ENCODE measurements at places on chromosomes 13 and 19. TPM values are rescaled to one million over a fixed set of nuclear protein-coding genes. Genes with fewer than 3 reads are reported as not detected.

DNA sequence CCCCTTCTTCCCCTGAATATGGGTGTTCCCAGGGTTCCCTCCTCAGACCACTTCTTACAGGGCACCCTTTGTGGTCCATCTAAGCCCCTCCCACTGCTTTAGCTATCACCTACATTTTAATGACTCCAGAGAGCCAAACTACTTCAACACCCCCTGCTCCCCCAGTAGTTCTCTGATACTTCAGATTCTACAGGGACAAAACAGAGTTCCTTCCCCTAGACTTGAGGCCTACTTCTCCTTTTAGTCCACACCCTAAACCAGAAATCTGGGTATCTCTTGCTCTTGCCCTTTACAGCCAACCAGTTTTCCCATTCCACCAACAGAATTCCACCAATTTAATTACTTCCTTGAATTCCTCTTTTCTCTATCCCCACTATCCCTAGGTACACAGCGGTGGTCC is 107.2 kb downstream of the KCNRG start:
- peaks cover 16% of the 10 kb centered on the region for H3K27me3 ChIP-seq
- DNase-seq = no peak
- H3K36me3 ChIP-seq = peaks cover 4% of the 10 kb centered on the region
- H3K27ac ChIP-seq = no peak overlapping the region
- H3K4me1 ChIP-seq = peaks cover 38% of the 10 kb centered on the region

- H3K36me3 ChIP-seq = no peaks in the 10 kb centered on the region
- peaks cover 2% of the 10 kb centered on the region for H3K27me3 ChIP-seq
- H3K4me1 ChIP-seq = no peaks in the 10 kb centered on the region
- H3K4me3 ChIP-seq = no peak overlapping the region
- DNase-seq = no peak
Observed at GRCh38 chr13:36665630-36666029, 8.2 kb upstream of the SERTM1 start.

Gene PCP2
- not detected for total RNA-seq

GRCh38 chr13:75341028-75341427 is 140.9 kb downstream of the TBC1D4 start:
- H3K36me3 ChIP-seq = peaks cover 17% of the 10 kb centered on the region
- no peak for DNase-seq
- H3K27ac ChIP-seq = no peak overlapping the region
- no peak overlapping the region for H3K4me3 ChIP-seq
- H3K27me3 ChIP-seq = peaks cover 2% of the 10 kb centered on the region
- H3K4me1 ChIP-seq = peaks cover 25% of the 10 kb centered on the region

- H3K27ac ChIP-seq = no peak overlapping the region
- DNase-seq = no peak
- H3K27me3 ChIP-seq = peaks cover 1% of the 10 kb centered on the region
- H3K36me3 ChIP-seq = peaks cover 28% of the 10 kb centered on the region
- no peaks in the 10 kb centered on the region for H3K4me1 ChIP-seq
- H3K4me3 ChIP-seq = no peak overlapping the region
Observed at GRCh38 chr19:16227837-16228636, 30.3 kb downstream of the AP1M1 start.

DNA sequence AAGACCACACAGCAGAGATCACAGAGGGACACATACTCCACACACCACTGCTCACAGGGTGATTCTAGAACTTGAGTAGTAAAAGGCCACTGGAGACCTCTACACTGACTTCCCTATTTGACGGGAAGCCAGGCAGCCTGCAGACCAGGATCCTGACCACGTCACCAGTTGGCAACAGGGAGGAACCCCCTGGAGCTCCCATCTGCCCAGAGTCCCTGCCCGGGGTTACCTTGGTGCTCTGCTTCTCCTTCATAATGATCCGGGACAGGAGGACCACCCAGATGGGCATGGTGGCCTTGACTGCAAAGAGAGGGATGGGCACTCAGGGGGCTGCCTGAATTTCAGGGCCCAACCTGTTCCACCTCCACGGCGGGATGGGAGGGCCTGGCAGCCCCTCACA is 932 bp downstream of the SLC35E1 start:
- H3K4me3 ChIP-seq = peak overlapping the region; percentile 95
- no peaks in the 10 kb centered on the region for H3K27me3 ChIP-seq
- DNase-seq = no peak
- peaks cover 53% of the 10 kb centered on the region for H3K4me1 ChIP-seq
- peaks cover 34% of the 10 kb centered on the region for H3K36me3 ChIP-seq
- peak overlapping the region; percentile 83 for H3K27ac ChIP-seq

- no peak overlapping the region for H3K27ac ChIP-seq
- peaks cover 17% of the 10 kb centered on the region for H3K4me1 ChIP-seq
- H3K4me3 ChIP-seq = no peak overlapping the region
- peaks cover 45% of the 10 kb centered on the region for H3K27me3 ChIP-seq
Observed at GRCh38 chr13:50671497-50671850, 172.0 kb downstream of the DLEU7 start.

Gene BEST2
- not detected for total RNA-seq

- no peak for DNase-seq
- H3K36me3 ChIP-seq = peaks cover 26% of the 10 kb centered on the region
- peaks cover 6% of the 10 kb centered on the region for H3K27me3 ChIP-seq
- peak overlapping the region; percentile 50 for H3K27ac ChIP-seq
- peaks cover 47% of the 10 kb centered on the region for H3K4me1 ChIP-seq
Observed at GRCh38 chr19:42079276-42079669, 3.3 kb downstream of the ZNF574 start.

Gene LILRB5
- not detected for total RNA-seq

DNA sequence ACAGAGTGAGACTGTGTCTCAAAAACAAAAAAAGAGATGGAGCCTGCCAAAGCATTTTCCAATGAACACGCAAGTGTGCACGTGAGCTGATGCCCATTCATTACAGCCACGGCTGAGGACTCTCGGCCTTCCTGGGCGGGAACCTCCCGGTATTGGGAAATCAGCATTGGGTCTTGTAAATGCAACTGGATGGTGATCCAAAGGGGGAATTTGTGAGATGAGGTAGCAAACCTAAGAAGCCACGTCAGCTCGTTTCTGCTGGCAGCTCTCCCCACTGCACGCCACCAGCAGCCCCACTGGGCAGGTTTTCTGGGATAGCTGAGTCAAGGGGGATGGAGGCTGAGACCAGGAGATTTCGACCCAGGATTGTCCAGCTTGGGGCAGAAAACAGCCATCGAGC is 11.5 kb downstream of the C13orf46 start:
- peaks cover 62% of the 10 kb centered on the region for H3K36me3 ChIP-seq
- no peak overlapping the region for H3K4me3 ChIP-seq
- no peaks in the 10 kb centered on the region for H3K4me1 ChIP-seq
- DNase-seq = no peak
- peaks cover 18% of the 10 kb centered on the region for H3K27me3 ChIP-seq

DNA sequence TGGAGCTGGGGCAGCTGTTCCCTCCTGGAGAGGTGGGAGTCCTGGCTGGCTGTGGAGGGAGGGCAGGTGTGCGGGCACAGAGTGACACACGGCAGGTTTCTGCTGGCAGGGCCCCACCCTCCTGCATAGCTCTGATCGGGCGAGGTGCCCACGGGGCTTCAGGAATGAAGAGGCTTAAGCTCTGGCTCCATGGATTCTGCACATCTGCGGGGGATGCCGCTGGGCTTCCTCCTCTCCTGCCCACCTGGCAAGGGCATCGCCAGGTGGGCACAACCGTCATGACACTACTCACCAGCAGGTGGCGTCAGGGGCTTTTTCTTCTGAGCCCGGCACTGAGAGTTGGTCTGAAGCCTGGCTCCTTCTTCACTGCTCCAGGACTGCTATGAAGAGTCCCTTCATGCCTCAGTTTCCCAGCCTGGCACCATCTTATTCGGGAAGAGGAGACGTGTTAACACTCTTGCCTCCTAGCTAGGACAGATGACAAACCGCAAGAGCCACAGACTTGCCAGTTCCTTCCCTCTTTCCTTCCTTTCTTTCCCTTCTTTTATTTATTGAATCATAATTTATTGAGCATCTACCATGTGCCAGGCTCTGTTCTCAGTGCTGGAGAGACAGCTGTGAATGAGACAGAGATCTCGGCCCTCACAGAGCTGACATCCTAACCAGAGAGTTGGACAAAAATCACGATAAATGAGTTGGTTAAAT is 15.2 kb upstream of the PAK4 start:
- DNase-seq = no peak
- H3K27ac ChIP-seq = no peak overlapping the region
- peaks cover 21% of the 10 kb centered on the region for H3K27me3 ChIP-seq
- H3K4me1 ChIP-seq = peaks cover 6% of the 10 kb centered on the region
- H3K4me3 ChIP-seq = no peak overlapping the region

GRCh38 chr19:39315933-39316332 is 4.7 kb downstream of the LRFN1 start:
- no peaks in the 10 kb centered on the region for H3K4me1 ChIP-seq
- no peak overlapping the region for H3K4me3 ChIP-seq
- H3K36me3 ChIP-seq = no peaks in the 10 kb centered on the region
- peaks cover 24% of the 10 kb centered on the region for H3K27me3 ChIP-seq
- H3K27ac ChIP-seq = no peak overlapping the region
- no peak for DNase-seq

DNA sequence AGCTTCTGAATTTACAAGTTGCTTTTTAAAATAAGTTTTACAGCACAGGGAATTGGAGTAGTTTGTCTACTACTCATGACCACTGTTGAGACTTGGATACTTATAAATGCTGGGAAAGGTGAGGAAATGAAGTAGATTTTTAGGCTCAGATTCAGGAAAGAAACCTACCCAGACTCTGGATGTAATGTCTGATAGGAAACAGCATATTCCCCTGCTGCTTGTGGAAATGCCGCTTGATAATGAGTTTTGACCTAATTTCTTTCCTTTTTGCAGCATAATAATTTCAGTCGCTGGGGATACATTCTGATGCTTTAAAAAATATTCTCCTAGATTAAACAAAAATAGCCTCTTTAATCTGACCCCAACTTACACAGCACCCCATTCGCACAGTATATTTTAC is 53.6 kb downstream of the SLC10A2 start:
- no peaks in the 10 kb centered on the region for H3K4me1 ChIP-seq
- no peaks in the 10 kb centered on the region for H3K36me3 ChIP-seq
- DNase-seq = no peak

GRCh38 chr19:11067356-11068113 is 21.7 kb upstream of the LDLR start:
- H3K27ac ChIP-seq = 0 out of 2 replicates have a peak overlapping the region, but pooled peaks have one; percentile 16
- peaks cover under 1% of the 10 kb centered on the region for H3K27me3 ChIP-seq
- peaks cover 24% of the 10 kb centered on the region for H3K36me3 ChIP-seq
- peak; percentile 6 for DNase-seq

Gene SMIM44
- total RNA-seq = not detected

DNA sequence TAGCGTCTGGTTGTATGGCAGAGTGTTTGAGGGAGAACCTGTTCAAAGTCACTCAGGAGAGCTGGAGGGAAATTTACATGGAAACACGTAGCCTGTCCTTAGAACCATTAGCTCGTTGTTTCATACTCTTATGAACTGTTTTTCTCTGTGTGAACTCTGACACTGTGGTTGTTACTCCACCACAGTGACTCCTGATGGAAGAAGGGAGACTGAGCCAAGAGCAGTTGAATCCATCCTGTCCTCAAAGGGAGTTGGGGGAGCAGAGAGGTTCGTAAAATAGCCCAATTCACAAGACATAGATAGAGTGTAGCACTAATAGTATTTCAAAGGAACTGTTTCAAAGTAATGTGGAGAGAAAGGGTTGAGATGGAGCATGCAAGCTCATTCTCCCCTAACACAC is 964.8 kb downstream of the PCDH9 start:
- no peaks in the 10 kb centered on the region for H3K36me3 ChIP-seq
- H3K27me3 ChIP-seq = no peaks in the 10 kb centered on the region
- peaks cover 10% of the 10 kb centered on the region for H3K4me1 ChIP-seq

Gene SYCN
- not detected for total RNA-seq

Gene PGLYRP1
- not detected for total RNA-seq

Gene RNF225
- total RNA-seq = 0.39 TPM

DNA sequence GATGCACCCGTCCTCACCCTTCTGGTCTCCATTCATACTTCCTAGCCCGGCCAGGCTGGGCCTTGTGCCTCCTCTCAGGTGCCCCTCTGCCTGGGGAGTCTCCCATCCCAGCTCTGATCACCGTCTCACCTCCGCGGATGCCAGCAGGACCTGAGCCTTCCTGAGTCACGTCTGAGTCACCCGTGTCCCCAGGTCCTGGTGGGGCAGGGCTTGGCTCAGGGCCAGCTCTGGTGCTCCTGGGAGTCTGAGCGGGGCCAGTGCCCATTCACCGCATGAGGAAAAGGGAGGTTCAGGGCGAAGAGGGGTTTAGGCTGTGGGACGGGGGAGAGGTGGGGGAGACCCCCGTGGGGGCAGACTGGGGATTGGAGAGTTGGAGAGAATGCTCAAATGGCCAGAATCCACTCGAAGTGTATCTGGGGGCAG is 593 bp downstream of the ATP8B3 start:
- H3K4me3 ChIP-seq = peak overlapping the region; percentile 74
- peaks cover 10% of the 10 kb centered on the region for H3K27me3 ChIP-seq
- H3K36me3 ChIP-seq = no peaks in the 10 kb centered on the region
- DNase-seq = peak; percentile 68
- peaks cover 17% of the 10 kb centered on the region for H3K4me1 ChIP-seq
- H3K27ac ChIP-seq = peak overlapping the region; percentile 25

Gene CRB3
- total RNA-seq = not detected

DNA sequence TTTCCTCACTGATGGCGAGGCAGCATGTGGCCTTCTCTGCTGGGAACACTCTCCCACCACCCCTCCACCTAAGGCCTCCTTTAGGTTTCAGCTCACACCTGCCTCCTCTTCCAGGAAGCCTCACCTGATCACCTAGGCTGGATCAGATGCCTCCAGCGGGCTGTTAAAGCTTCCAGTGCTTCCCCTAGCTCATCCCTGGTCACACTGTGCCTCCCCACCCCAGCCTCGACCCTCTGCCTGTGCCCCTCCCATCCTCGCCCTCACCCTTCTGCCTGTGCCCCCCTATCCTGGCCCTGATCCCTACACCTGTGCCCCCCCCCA is 33.8 kb downstream of the MAP4K1 start:
- H3K4me3 ChIP-seq = no peak overlapping the region
- no peak overlapping the region for H3K27ac ChIP-seq
- H3K36me3 ChIP-seq = no peaks in the 10 kb centered on the region
- H3K4me1 ChIP-seq = no peaks in the 10 kb centered on the region

GRCh38 chr13:97979051-97979450 is 25.6 kb downstream of the IPO5 start:
- peaks cover 3% of the 10 kb centered on the region for H3K27me3 ChIP-seq
- no peak for DNase-seq

DNA sequence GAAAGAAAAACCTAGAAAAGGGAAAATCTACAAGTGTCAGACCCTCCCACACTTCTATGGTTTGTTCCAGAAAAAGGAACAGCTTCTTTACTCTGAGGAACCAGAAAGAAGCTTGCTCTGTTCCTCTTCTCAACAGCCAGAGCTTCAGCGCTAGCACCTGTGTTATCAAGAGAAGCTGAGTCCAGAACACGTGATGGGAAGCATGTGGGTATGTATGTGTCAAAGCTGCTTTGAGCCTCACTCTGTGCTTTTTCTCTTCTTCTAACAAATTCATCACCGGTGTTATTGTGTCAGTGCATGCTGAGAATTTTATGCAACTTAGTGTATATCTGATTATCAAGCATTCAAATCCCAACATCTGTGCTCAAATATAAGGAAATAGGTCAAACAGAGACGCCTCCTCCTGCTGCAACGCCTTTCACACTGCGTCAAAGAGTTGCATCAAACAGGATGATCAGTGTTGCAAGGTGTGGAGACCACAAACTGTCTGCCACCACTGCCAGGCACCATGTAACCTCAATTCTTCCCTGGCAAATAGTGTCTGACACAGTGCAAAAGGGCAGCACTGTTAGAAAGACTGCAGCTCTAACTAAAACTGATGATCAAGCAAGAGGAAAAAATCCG is 83.9 kb downstream of the LRRC63 start:
- peak overlapping the region; percentile 85 for H3K27ac ChIP-seq

- no peak for DNase-seq
- peaks cover 30% of the 10 kb centered on the region for H3K27me3 ChIP-seq
- no peak overlapping the region for H3K27ac ChIP-seq
- H3K4me1 ChIP-seq = peaks cover 7% of the 10 kb centered on the region
Observed at GRCh38 chr19:35816262-35816661, 3.6 kb upstream of the PRODH2 start.
